Left kidney (tissue), 8 donors: ENCODE measurements at places on chromosomes 2 and 18. TPM values are rescaled to one million over a fixed set of nuclear protein-coding genes. Genes with fewer than 3 reads are reported as not detected.

SMAD7 gene
- 60.6 TPM for polyA plus RNA-seq

DNA sequence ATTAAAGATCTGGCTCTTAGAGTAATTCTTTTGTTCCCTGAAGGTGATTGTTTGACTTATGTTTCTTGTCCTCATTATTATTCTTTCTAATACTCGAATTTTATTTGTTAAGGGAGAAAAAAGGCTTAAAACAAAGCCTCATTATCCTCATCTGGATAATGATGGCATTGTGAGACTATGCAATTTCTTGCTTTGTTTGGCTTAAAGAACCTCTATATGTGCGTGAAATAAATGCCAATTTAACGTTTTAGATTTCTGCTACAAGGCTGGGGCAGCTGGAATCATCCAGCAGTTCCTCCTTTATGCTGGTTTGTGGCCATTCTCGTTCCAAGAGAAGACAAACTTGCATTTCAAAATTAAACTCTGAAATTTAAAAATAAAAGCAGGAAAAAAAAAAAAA is 4.9 kb upstream of the DPYSL5 start:
- DNase-seq = no peak

FAHD2B gene
- 32.4 TPM for polyA plus RNA-seq

UGT1A6 gene
- polyA plus RNA-seq = 2.7 TPM

- no peak for DNase-seq
Measured at GRCh38 chr2:20439193-20439475, 7.7 kb upstream of the RHOB start.

- no peak for DNase-seq
Measured at GRCh38 chr2:65215946-65216345, 11.7 kb upstream of the ACTR2 start.

CSRNP3 gene
- 11.0 TPM for polyA plus RNA-seq

LYPD1 gene
- polyA plus RNA-seq = 94.3 TPM

PJVK gene
- 19.3 TPM for polyA plus RNA-seq

POTEI gene
- 0.08 TPM for polyA plus RNA-seq

- peak; percentile 29 for DNase-seq
Measured at GRCh38 chr18:32919799-32920198, 147.0 kb upstream of the KLHL14 start.

DNA sequence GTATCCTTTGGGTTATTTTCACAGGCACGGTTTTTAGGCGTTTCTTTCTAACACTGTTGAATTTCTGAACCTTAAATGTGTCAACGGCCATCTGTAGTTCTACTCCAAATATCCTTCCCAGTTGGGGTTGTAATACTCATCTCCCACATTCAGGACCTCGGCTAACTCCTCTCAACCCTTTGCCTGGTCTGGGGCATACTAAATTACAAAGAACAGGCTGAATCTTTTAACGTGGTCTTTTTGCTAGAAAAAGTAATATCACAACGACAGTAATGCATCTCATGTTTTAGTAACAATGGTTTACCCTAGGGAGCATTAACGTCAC is 2.1 kb downstream of the RPRM start:
- peak; percentile 10 for DNase-seq

DNA sequence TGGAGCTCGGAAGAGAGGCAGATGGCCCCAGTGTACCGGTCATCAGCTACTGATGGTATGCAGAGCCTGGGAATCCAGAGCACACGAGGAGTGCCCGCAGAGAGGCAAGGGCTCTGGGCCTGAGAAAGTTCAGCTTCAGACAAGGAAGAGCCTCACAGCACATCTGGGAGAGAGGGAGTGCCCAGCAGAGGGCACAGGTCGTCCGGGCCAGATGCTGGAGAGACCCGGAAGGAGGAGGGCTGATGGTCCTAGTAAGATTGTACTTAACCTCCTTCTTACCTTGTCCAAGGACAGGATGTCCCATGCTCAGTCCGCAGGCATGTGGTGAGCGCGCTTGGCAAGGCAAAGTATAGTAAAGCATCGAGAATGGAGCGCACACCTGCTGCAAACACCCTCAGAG is 24.4 kb upstream of the CHMP1B start:
- no peak for DNase-seq

GRCh38 chr2:8522687-8523086 is 159.2 kb upstream of the ID2 start:
- no peak for DNase-seq

MYOM1 gene
- 8.3 TPM for polyA plus RNA-seq

HAAO gene
- polyA plus RNA-seq = 38.9 TPM

- no peak for DNase-seq
Measured at GRCh38 chr2:33204945-33205344, 258.2 kb downstream of the LTBP1 start.

GRCh38 chr2:24659862-24660261 is 133.3 kb downstream of the PTRHD1 start:
- DNase-seq = no peak

DNA sequence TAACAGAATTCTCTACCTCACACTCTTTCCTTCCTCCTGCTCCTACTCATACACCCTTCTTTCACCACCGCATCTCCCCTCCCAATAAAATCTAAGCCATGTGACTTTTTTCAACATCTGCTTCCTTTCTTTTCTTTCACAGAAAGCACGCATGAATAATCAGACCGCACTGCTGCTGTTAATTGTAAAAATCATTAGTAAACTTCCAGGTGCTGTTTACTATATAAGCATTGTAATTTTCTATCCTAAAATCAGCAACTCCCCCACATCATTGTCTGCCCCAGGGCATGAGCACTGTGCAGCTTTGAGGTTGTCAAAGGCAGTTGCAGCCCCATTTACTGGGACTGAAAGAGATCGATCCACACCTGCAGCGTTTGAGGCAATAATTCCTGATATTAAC is 782.6 kb upstream of the ID2 start:
- DNase-seq = no peak

DNAH7 gene
- 8.8 TPM for polyA plus RNA-seq

GCG gene
- polyA plus RNA-seq = not detected

- peak; percentile 35 for DNase-seq
Measured at GRCh38 chr2:160910681-160911080, 249.5 kb upstream of the TANK start.

DLGAP1 gene
- polyA plus RNA-seq = 6.2 TPM

DNA sequence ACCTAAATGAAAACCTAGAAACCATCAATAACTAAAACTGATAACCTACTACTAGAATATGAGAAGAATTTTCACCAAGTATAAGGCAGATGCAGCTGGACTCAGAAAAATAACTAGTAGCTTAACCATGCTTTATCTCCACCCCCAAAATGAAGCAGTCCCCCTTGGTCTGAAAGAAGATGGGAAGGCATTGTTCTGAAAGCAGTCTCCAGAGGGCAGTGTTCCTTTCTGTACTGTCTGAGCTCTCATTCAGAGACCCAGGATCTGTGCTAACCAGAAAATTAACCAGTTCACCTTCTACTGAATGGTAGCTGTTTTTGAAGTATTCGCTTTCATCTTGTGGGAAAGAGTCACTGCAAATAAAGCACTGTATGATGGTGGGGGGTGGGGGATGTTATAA is 273.0 kb downstream of the PDE11A start:
- peak; percentile 26 for DNase-seq

GPR45 gene
- polyA plus RNA-seq = not detected

- DNase-seq = no peak
Measured at GRCh38 chr2:31087491-31087890, 50.7 kb downstream of the GALNT14 start.

AOX1 gene
- polyA plus RNA-seq = 2.6 TPM

MARCO gene
- not detected for polyA plus RNA-seq

TMEM169 gene
- 14.0 TPM for polyA plus RNA-seq

DNAJC5G gene
- 2.0 TPM for polyA plus RNA-seq

TEX44 gene
- polyA plus RNA-seq = not detected

GRCh38 chr18:79784965-79785770 is 12.6 kb upstream of the KCNG2 start:
- DNase-seq = no peak

SLC9A2 gene
- polyA plus RNA-seq = 8.0 TPM

PTMA gene
- 1,955 TPM for polyA plus RNA-seq

DNA sequence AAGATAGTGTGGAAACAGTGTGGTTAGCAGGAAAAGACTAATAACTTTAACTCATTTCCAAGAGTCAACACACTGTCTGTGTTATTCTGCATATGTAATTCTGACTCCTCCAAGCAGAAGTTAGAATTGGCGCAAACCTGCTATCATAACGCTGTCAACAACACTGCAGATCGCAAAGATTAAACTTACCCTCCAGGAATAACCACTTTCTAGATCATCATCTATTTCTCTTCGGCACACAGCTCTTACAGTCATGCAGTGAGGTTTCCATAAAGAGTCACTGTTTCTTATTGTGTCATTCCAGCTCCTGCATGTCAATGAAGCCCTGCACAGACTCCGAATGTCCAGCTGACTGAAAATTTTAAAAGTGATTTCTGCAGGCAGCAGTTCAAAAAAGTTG is 2.4 kb downstream of the FBXO48 start:
- no peak for DNase-seq

KCNK3 gene
- polyA plus RNA-seq = 1.1 TPM

ACOXL gene
- polyA plus RNA-seq = 1.1 TPM

- no peak for DNase-seq
Measured at GRCh38 chr2:91748902-91749301, 3057.4 kb downstream of the RPIA start.

DNA sequence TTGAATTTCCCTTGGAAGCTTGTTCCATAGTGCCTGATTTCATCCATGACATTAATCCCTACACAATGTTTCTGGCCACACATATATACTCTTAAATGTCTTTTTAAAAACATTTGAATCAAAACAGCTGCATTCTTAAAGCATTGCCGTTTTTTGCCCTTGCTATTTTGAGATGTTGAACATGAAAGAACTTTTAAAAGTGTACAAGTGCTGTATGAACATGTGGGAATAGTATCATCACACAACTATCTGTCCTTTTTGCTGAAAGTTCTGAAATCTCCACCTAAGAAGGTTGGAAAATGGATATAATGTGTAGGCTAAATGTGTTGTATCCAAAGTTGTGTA is 318.7 kb upstream of the UBE2E3 start:
- no peak for DNase-seq

DNA sequence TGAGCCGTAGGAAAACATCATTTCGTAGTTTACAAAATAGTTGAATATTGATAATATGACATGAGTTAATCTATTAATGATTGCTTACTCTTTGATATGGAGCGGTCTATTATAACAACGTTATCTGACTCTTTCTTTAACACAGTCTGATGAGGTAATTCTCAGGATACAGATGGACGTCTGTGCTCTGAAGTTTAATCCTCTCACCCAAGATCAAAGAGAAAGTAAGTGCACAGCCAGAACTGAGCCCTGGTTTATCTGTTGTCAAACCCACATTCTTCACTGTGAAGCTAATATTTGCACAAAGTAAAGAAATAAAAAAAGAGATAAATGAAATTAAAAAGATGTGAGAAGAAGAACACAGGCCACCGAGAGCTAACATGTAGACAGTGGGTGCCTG is 190.9 kb upstream of the COPS8 start:
- DNase-seq = no peak

IL1R1 gene
- polyA plus RNA-seq = 31.9 TPM

DNA sequence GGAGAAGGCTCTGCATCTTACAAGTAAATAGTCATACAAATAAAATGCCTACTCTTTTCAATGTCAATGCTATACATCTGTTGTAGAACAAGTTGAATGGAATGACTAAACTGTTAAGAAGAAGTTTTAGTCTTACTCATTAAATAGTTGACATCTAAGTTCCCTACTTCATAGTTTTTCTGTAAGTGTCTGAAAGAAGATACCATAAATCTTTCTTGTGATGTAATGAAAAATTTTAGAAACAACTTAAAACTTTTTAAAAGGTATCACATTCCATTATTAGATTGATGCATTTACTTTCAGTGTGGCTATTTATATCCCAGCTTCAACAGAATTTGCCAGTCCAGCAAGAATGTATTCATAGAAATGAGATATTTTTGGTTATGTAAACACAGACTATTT is 185.2 kb upstream of the EPC2 start:
- DNase-seq = no peak

FAP gene
- polyA plus RNA-seq = 12.8 TPM

DNA sequence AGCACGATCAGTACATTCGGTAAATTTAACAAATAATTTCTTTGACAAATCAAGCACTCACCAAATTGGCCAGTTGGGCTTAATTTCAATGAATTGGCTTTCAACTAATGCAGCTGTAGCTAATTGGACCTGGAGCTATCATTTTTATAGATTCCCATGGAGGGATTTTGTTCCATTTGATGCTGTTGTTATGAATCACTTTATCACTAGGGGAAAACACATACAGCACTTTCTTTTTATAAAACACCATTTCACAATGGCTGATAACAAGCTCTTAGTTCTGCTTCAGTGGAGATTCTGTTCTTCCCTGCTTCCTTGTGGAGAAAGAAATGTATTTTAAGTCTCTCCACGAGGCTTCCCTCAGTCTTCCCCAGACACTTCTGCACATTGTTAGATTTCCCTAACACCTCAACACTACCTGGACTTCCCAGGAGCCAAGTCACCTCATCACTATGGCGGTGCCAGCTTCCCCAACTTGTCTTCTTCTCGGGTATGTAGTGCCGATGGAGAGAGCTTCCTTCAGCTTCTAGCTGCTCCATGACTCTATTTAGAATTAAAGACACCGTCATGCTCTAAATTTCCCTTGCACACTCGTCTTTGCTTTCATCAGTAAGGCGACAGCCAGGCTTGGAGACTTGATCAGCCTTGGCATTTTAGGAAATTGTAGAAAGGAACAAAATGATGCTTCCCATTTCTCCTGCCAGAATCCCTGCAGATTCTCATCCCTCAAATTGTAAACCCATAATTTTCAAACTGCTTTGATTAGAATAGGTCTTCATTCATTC is 72.0 kb downstream of the INPP5D start:
- no peak for DNase-seq

MFSD2B gene
- polyA plus RNA-seq = 2.4 TPM

B3GNT7 gene
- polyA plus RNA-seq = 3.1 TPM

SERPINE2 gene
- polyA plus RNA-seq = 112 TPM

SRD5A2 gene
- 0.13 TPM for polyA plus RNA-seq

GRCh38 chr18:60555625-60556024 is 183.1 kb upstream of the MC4R start:
- no peak for DNase-seq

- no peak for DNase-seq
Measured at GRCh38 chr2:70192516-70192915, 1.7 kb upstream of the C2orf42 start.

DNA sequence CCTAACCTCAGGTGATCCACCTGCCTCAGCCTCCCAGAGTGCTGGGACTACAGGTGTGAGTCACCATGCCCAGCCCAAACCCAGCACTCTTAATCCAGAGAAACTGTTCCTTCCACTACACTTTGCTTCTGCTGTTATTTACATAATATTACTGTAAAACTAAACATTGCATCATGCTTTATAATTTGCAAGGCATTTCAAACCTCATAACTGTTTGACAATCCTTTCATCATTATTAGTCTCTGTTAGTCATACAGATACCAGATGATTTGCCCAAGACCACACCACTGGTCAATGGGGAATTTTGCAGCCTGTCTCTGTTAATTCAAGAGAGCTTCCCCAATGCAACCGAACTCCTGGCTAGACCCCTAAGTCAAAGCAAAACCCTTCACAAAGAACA is 338.3 kb downstream of the ALK start:
- no peak for DNase-seq

DNA sequence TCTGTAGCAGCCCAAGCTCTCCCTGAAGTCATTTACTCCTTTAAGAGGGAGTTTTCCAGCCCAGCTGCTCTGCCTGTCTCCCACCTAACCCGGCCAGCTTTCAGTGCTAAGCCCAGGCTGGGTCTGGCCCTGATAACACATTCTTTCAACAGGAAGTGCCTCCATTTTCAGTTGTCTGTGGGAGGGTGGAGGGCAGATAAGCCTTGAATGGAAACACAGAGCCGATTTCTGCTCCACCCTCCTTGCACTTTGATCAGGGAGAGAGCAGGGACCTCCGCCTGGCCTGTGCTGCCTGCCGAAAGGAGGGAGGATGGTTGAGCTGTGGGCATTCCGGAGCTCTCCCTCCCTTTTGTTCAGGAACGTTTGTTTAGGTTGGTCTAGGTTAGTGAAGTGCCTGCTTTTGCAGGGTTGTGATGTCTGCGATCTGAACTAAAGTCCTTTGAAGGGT is 24.8 kb downstream of the GATA6 start:
- DNase-seq = no peak
